ENCODE measurements at places on chromosomes 3 and 15.
A peak's percentile ranks its signal among the peaks of the same experiment; 100 is the strongest.

DNA sequence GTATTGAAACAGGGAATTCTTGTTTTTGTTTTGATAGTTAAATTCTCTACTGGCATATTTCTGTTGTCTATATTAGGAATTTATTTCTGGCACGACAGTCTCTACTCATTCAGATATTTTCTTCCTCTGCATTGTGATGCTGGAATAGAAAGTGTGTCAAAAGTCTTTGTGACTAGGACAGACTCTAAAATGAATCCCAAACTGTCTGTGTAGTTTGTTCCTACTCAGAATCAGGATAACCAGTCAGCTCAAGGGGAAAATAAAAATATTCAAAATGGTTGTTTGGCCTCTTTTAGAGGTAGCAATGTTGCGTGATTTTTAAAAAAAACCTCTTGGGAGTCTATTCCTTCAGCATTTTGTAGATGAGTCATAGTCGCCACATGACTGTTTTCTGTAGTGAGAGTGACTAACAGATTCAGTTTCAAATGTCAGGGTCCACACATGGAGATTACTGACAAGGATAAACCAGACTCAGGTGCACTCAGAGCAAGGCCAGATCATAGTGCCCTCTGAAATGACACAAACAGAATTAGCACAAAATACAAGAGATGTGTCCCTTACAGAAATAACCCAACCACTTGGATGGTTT, 13.1 kb downstream of the SLC7A14 start:
- DNase-seq: peak; percentile 91

DNA sequence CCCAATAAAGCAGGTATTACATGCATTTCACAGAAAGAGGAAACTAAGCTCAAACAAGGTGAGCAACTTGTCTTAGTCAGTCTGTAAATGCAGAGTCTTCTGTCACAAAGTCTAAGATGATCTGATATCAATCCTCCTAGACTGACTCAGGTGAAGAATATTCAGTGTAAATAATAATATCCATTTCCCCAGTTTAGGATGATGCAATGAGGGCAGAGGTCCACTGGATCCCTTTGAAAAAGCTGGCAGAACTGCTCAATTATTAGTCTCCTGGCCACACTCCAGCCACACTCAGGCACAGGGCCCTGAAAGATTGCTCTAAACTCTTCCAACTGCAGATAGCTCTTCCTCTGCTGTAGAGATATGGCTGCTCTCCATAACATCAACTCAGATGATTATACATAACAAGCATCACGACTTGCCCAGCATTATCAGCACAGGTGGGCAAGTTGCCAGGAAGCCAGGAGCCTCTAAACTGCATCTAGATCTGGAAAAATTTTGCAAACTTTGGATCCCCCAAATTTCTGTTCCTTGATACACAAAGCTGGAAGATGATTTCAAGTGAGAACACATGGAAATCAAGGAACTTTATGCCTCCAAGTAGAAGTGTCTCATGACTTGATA, 129.8 kb upstream of the CPNE4 start:
- DNase-seq: peak; percentile 69

DNA sequence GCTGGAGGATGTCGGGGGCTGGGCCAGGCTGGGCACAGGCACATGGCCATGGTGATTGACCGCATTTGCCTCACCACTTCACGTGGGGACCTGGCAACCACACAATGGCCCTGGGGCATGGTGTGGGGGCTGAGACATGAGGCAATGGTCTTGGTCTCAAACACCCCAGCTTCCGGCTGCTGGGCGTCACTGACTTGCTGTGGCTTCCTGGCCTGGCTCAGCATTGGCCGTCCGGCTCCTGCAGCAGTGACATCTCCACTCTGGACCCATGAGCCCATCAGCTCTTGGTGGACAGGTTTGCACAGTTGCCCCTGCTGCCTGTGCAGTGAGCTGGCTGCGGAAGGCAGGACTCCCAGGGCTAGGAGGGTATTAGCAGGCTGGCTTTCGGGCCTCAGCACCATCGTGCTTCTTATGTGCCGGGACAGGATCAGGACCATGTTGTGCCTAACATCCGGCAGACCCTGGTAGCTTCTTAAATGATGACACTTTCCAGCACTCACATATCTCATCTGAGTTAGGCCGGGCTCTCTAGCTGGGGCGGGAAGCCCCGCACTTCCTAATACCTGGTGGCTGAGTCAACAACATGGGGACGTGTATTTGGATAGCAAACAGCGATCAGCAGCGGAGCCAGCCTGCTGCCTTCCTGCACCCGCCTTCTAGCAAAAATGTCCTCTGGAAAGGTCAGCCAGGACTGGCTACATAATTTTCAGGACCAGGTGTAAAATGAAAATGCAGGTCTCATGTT, 34.1 kb downstream of the ZNF710 start:
- peak; percentile 38 for DNase-seq

GRCh38 chr3:136898549-136898948, 36.5 kb downstream of the NCK1 start:
- no peak for DNase-seq
